ENCODE measurements at places on chromosomes 1 and 21.

GRCh38 chr1:99704356-99704816 lies 58.5 kb downstream of the PALMD start:
- DNase-seq: no peak

DNA sequence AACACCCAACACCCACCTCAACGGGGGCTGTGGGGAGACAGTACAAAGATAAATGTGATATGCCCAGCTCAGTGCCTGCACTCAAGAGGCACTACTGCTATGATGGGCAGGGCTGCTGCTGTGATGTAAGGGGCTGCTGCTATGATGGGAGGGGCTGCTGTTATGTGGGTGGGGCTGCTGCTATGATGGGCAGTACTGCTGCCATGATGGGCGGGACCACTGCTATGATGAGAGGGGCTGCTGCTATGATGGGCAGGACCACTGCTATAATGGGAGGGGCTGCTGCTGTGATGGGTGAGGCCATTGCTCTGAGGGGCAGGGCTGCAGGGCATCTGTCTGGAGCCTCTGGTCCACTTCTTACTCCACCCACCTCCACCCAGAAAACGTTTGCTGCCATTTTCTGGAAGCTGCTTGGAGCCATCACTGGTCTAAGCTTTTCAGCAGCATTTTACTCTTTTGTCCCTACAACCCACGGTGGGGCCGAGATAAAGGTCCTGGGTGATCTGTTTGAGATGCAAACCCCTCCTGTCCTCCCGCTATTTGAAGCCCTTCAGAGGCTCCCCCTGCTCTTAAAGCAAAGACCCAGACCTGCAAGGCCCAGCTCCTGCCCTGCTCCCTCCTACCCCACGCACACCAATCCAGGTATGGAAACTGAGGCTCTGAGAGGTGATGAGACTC lies 656.9 kb downstream of the PTPRU start:
- no peak for DNase-seq

DNA sequence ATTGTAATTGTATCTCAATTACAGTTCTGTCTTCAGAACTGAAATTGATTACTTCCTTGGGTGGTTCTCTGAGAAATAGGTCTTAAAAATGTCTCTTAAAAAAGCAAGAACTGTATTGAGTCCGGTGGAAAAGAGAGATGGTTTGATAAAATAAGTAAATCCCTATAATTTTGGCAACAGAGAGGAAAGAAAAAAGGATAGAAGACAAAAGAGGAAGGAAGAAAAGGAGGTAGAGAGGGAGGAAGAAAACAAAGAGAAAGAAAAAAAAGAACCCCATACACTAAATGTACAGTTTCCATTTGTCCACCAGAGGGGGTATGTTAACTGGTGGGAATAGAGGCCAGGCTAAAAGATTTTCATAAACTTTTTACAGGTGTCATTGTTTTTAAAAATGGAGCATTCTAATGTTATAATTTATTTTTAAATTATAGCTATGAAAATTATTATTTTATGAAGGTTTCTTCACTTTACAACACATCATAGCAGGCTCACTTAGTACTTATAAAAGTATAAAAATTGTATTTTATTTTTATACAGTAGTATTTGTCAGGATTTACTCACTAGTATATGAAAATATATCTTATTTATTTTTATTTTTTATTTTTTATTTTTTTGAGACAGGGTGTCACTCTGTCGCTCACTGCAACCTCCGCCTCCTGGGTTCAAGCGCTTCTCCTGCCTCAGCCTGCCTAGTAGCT lies 2.1 kb upstream of the UBE2T start:
- no peak for DNase-seq

DNA sequence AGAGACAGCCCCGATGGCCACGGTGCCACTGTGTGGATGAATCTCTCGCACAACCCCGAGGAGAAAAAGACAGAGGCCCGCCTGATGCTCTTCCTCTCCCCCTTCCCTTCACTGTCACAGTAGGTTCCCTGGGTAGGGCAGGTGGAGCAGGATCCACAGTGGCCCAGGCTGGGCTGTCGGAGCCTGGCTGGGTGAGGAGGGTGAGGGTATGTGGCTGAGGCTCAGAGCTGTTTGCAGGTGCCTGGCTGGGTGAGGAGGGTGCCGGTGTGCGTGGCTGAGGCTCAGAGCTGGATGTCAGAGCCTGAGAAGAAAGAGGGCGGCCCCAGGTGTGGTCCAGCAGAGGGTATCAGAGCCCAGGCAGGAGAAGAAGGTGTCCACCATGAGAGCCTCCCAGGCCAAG lies 2.7 kb downstream of the CFAP74 start:
- no peak for DNase-seq

DNA sequence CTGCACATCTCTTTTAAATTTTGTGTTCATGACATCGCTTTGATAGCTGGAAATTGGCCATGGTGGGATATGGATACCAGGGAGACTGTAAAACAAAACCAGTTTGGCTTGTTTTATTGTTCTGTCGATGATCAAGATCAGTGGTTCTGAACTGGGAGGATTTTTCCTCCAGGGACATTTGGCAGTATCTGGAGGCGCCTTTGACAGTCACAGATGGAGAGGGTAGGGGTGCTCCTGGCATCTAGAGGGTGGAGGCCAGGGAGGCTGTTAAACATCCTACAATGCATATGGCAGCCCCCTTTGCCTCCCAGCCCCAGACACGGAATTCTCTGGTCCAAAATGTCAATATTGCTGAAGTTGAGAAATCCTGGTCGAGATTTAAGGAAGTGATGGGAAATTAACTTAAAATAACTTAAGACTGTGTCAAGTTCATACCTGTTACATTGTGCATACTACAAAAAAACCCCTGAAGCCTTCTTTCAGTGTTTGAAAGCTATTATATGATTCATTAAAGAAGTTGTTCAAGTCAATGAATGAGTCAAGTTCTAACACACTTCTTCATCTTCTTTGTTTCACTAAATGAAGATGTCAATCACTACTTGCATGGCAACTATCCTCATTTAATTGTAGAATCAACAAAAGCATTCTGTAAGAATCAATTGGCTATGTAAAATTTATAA lies 150.9 kb downstream of the KCNJ6 start:
- no peak for DNase-seq

- DNase-seq: no peak
These were observed 89.5 kb downstream of the SCMH1 start for GRCh38 chr1:41152622-41153044.

- no peak for DNase-seq
These were observed 54.3 kb upstream of the GOLT1A start for GRCh38 chr1:204268101-204268500.

DNA sequence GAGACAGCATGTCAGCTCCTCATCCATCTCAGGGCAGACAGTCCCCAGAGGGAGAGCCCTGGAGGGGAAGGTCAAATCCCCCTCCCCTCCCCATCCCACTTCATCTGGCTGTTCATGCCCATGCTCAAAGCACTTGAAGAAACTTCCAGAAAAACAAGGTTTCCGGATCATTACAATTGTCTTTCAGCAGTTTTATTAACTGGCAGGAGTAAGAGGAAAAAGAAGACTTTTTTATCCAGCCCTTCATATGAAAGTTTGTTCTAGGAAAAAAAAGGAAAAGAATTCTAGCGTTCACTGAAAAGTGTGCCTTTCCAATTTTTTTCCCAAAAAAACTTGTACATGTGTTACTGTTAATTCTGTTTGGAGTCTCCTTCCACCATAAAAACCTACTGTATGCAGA lies 145.7 kb upstream of the TIAM1 start:
- no peak for DNase-seq

DNA sequence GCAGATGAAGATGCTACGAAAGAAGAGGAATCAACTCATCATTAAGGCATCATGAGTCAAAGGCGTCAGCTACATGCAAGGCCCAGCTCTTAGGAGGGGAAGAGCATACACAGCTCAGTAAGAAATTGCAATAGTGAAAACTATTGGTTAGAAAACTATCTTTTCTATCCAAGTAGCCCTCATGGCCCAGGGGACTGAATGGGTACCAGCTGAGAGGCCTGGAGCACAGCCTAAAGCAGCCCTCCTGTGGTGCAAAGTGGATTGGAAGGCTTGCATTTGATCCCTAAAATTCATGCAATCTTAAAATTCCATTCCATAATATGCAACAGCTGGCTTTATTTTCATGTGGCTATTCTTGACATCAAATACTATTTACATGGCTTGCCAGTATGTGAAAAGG lies 251.8 kb upstream of the USP24 start:
- no peak for DNase-seq

DNA sequence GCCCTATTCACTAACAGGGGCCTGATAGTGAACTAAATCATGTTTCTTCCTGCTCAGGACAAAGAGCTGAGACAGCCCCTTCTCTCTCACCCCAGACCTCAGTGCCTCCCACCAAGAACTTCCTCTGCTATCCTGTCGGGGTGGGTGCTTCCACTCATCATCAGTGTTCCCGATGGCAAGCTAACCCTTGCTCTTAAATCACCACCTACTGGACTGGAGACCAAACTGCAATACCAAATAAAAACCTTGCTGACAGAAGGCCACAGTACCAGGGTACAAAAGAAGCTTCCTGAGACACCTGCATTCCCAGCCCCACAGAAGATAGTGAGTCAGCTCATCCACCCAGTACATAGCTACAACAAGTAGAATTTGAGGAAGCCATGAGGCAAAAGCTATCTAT lies 799.5 kb downstream of the LTN1 start:
- no peak for DNase-seq

GRCh38 chr1:200665861-200666260 lies 3.8 kb downstream of the DDX59 start:
- DNase-seq: no peak

DNA sequence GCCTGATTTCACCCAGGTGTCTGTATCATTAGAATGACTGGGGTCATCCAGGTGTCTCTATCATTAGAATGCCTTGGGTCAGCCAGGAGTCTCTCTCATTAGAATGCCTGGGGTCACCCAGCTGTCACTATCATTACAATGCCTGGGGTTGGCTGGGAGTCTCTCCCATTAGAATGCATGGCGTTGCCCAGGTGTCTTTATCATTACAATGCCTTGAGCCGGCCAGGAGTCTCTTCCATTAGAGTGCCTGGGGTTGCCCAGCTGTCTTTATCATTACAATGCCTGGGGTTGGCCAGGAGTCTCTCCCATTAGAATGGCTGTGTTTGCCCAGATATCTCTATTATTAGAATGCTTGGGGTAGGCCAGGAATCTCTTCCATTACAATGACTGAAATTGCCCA lies 61.6 kb downstream of the RNF187 start:
- no peak for DNase-seq

GRCh38 chr1:117127795-117128194 lies 6.2 kb upstream of the TRIM45 start:
- no peak for DNase-seq

DNA sequence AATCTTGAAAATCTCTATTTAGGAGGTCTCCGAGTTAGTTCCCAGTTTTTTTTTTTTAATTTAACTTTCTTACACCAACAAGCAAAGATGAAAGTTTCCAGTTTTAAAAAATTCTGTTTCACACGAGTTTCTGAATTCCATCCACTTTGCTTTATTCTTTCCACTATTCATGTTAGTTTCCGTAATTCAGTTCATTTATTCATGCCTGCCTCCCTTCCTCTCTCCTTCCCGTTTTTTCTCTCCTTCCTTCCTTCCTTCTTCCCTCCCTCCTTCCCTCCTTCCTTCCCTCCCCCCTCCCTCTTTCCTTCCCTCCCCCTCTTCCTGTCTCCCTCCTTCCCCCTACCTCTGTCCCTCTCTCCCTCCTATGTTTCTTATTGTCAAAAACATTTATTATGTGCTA lies 22.3 kb downstream of the ADGRL2 start:
- DNase-seq: no peak

GRCh38 chr1:7643530-7643929 lies 127.6 kb upstream of the VAMP3 start:
- DNase-seq: no peak

GRCh38 chr1:44999232-44999631 lies 11.9 kb downstream of the HECTD3 start:
- no peak for DNase-seq

DNA sequence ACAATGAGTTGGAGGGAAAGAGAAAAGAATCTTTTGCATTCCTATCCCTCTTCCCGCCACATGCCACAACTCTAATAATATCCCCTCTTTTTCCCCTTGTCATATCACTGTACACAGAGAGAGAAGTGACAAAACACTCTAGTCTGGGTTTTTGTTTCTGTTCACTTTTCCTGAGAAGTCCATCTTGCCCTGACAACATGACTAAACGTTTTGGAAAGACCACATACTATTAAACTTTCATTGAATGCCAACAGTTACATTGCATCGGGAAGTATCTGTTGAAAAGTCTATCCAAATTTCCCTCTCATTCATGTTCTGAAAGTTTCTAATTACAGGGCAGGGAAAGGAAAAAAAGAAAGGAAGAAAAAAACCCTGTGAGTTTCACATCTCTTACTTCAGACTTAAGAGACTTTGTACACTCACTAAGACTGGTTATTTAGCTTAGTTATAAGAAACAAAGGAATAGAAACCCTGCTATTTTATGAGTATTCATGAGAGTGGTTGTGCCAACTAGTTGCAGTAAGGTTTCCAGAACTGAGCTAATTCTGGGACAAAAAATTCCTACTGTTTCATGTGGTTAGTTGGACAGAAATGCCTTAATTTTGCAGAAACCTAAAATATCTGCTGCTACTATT lies 16.9 kb downstream of the PLA2G4A start:
- no peak for DNase-seq

GRCh38 chr1:54997711-54997986 lies 1.1 kb upstream of the BSND start:
- DNase-seq: no peak

DNA sequence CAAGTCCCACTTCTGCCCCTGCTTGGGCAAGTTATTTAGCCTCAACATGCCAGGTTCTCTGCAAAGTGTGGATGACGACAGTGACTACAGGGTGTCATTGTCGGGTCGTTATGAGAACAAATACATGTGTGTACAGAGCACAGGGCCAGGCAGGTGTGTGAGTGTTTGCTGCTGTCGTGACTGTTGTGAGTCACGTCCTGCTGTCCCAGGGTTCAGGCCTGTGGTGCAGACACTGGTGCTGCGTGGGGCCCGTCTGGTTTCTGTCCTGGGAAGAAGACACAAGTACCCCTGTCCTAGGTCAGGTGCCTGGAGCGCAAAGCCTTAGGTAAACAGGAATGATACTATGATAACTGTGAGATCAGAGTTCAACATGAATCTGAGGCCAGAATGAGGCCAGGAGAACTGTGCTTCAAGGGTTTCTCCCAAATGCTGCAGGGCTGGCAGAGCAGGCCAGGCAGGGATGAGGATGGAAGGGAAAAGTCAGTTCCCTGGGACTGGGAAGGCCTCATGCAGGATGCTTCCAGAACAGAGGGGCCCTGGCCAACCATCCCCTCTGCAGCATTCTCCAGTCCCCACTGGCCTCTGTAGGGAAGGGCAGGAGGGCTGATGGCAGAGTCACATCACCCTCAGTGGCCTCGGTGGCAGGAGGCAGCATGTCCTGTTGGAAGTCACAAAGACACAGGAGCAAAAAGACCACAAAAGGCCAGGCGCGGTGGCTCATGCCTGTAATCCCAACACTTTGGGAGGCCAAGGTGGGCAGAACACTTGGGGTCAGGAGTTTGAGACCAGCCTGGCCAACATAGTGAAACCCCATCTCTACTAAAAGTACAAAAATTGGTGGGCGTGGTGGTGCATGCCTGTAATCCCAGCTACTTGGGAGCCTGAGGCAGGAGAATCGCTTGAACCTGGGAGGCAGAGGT lies 15.7 kb downstream of the GPR157 start:
- no peak for DNase-seq

- no peak for DNase-seq
These were observed at the start of gene GFI1 for GRCh38 chr1:92486251-92487077. Gene GFI1, minus strand, starts transcription at chr1:92486925. Its CDS starts 3,438 bp downstream, at chr1:92483487.

- DNase-seq: no peak
These were observed 23.1 kb downstream of the EIF2D start for GRCh38 chr1:206589206-206589605.
